Bone marrow (tissue), 2 donors: ENCODE measurements at places on chromosomes 5 and 9.

DNA sequence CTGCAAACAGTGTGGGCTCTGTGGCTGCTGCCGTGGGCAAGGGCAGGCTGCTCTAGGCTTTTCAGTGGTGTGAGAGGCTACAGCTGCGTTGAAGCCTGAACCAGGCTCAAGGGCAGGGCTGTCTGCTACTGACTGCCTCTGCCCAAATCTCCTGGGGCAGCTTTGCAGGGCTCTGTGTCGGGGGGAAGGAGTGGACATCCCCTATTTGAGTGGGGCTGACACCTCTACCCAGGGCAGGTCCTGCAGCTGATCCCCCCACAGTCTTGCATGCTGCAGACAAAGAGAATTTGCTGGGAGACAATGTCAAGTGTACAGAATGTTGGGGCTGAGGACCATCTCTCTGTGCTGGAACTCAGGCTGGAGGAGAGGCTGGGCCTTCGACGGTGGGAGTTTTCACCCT lies 240.2 kb downstream of the PBX3 start:
- DNase-seq = no peak

GRCh38 chr9:134747951-134748489 lies 106.4 kb downstream of the COL5A1 start:
- no peak for DNase-seq

DNA sequence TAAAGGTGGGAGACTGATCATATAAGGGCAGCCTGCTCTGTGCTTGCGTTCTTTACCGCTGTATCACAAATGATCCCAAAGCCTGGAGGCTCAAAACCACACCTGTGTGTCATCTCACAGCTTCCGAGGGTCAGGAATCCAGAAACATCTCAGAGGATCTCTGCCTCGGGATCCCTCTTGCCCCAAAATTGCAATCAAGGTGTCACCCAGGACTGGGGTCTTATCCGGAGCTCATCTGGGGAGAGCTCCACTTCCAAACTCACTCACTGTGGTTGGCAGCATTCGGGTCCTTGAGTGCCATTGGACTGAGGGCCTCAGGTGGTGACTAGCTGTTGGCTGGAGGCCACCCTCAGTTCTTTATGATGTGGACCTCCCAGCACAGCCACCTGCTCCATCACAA lies 26.7 kb upstream of the FCN2 start:
- no peak for DNase-seq

DNA sequence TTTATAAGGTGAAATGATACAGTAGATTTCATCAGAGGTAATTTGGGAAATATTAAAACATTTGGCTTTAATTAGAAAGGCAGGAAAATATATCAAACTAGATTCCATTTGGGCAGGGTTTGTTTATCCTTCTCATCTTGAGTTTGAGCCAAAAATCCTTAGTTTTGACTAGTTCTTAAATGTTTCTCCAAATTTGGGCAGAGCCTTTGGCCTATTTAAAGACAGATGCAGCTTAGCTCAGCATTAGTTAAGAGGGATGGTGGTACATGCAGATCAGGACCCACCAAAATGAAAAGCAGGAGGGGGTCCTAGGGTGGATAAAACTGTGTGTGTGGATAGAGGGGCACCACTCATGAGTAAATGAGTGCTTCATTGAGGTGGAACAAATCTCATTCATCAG lies 20.3 kb upstream of the ARRDC3 start:
- no peak for DNase-seq

- DNase-seq = no peak
Measured at GRCh38 chr5:54608423-54609085, 91.0 kb downstream of the SNX18 start.

DNA sequence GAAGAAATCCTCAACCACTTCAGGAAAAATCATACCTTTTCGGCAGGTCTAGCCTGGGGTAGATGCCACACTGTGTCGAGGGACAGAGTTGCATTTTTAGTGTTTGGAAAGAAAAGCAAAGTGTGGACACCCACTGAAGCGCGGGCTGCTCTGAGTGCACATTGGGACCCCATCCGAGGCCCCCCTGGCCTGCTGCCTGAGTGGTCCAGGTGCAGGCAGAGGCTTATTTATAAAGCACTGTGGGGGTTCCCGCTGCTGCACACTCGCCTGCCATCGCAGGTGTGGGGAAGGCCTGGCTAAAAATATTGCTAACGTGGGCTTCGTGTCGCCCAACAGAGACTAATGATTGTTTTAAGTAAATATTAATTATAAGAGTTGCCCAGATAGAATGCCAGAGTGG lies 119.4 kb downstream of the CRB2 start:
- no peak for DNase-seq
